Activated naive CD8-positive, alpha-beta T cell treated with anti-CD3 and anti-CD28 coated beads, Interleukin-2, amount 10 ng/mL, durations not matched to agents 7 days and 5 days (primary cell): ENCODE measurements at places on chromosomes 11 and 22. TPM values are rescaled to one million over a fixed set of nuclear protein-coding genes. Genes with fewer than 3 reads are reported as not detected.
A peak's percentile ranks its signal among the peaks of the same experiment; 100 is the strongest.

Gene TAF10
- 154 TPM for total RNA-seq

- no peak overlapping the region for H3K4me3 ChIP-seq
- no peak overlapping the region for H3K27ac ChIP-seq
- H3K4me1 ChIP-seq: no peaks in the 10 kb centered on the region
- H3K36me3 ChIP-seq: no peaks in the 10 kb centered on the region
- DNase-seq: no peak
Measured at GRCh38 chr11:87889126-87889525, 286.1 kb downstream of the RAB38 start.

DNA sequence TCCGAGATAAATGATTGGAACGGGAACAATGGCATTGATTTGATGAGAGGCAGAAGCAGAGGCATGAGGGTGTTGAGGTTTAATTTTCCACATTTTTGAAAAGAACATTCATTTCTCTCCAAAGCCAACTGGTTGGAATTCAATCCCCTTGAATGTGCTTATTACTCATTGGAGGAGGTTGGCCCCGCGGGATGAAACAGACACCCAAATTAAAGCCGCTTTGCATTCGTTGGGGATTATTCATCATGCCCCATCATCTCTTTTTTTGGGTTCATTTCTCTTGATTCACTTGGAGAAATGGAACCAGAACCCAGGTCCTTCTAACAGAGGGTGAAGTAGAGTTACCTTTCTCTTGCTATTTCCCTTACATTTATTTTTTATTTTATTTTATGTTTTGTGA lies 47.6 kb upstream of the PARVG start:
- no peak for DNase-seq
- peaks cover 13% of the 10 kb centered on the region for H3K4me1 ChIP-seq
- H3K4me3 ChIP-seq: no peak overlapping the region
- H3K36me3 ChIP-seq: peaks cover 42% of the 10 kb centered on the region

DNA sequence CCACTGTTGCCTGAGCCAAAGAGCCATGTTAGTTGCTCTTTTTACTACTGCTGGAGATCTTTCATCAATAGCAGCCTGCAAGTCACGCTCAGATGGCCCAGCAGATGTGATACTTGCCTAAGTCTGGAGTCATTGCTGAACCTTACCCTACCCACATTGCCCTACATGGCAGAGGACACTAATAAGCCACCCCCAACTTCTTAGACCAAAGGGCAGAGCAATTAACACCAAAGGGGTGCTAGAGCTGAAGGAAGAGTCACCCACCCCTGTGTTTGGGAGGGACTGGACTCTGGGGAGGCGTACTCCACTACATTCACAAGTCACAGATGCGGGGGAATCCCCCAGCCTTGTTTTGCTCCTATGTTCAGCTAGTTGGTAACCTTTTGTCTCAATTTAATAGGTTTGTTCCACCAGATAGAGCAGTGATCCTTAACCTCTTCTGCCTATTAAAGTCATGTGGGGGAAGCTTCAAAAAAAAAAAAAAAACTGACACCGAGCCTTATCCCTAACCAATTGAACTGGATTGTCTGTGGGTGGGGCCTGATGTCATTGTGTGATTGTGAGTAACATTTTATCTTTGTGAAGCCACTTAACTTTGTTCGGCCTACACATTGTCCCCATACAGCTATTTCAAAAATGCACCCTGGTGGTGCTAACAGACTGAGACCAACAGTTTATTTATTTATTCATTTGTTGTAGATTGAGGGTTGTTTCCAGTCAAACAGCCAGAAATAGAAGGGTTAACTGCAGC lies 13.1 kb downstream of the ADM start:
- H3K4me1 ChIP-seq: peaks cover 8% of the 10 kb centered on the region
- no peak overlapping the region for H3K27ac ChIP-seq
- H3K27me3 ChIP-seq: peaks cover 11% of the 10 kb centered on the region
- H3K36me3 ChIP-seq: no peaks in the 10 kb centered on the region

- DNase-seq: no peak
- peaks cover 1% of the 10 kb centered on the region for H3K27me3 ChIP-seq
- H3K36me3 ChIP-seq: peaks cover 35% of the 10 kb centered on the region
- peaks cover 58% of the 10 kb centered on the region for H3K4me1 ChIP-seq
- peak overlapping the region; percentile 79 for H3K27ac ChIP-seq
Measured at GRCh38 chr22:24402460-24403192, 24.8 kb upstream of the ADORA2A start.

Gene NRXN2
- total RNA-seq: not detected

- no peak overlapping the region for H3K4me3 ChIP-seq
- H3K27ac ChIP-seq: no peak overlapping the region
- no peak for DNase-seq
- H3K27me3 ChIP-seq: peaks cover 4% of the 10 kb centered on the region
- peaks cover 2% of the 10 kb centered on the region for H3K36me3 ChIP-seq
Measured at GRCh38 chr22:28031383-28031922, 112.4 kb upstream of the PITPNB start.

GRCh38 chr11:18264035-18264434 lies 2.0 kb upstream of the SAA1 start:
- H3K4me1 ChIP-seq: peaks cover 18% of the 10 kb centered on the region
- no peak for DNase-seq
- peaks cover 9% of the 10 kb centered on the region for H3K27me3 ChIP-seq
- H3K4me3 ChIP-seq: no peak overlapping the region

DNA sequence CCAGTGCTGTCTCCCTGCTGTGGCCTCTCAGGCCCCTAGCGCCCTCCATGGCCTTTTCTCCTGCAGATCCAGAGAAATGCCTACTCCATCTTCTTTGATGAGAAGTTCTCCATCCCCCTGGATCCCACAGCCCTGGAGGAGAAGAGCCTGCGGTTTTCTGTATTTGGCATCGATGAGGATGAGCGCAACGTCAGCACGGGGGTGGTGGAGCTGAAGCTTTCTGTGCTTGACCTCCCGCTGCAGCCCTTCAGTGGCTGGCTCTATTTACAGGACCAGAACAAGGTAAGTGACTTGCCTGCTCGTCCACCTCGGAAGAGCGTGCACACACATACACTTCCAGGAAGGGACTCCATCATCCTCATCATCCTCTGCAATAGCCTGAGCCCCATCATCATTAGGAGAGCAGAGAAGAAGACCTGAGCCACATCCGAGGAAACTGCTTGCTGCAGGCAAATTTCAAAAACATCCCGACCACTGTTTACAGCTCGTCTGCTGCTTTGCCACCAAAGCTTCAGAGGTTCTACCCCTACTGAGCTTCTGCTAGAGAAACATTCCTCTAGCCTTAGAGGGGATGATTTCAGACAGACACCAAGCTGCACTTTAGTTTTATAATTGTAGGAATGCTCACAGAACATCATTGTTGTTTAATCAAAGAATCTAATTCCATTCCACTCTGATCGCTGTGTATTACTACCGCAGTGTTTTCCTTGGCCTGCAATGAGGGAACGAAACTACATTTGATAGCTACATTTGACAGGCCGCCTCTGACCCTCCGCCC lies 12.9 kb upstream of the RHOD start:
- H3K4me1 ChIP-seq: no peaks in the 10 kb centered on the region
- peaks cover 13% of the 10 kb centered on the region for H3K27me3 ChIP-seq
- no peak for DNase-seq

DNA sequence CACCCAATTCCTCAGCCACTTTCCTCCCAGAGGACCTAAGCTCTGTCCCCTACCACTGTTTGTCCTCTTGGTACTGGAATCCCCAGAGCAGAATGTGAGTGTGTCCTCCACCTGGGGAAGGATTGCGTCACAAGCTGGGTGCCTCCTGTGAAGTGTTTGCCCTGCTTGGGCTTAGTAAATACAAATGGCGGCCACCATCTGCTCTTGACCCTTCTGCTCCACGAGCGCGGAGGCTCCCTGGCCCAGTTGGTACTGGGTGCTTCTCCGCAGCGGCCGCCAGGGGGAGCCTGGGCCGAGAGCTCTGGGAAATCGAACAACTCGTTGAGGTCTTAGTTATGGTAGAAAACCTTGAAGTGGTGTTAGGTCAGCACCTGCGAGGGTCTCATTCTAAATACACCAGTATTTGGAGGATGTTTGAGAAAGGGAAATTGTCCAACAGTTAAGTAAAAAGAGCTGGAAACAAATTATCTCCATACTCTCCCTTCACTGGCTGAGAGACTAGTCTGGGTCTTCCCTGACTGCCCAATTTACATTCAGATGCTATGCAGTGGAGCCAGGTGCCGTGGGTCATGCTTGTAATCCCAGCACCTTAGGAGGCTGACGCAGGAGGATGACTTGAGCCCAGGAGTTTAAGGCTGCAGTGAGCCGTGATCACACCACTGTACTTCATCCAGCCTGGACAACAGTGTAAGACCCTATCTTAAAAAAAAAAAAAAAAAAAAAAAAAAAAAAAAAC lies 74.6 kb upstream of the TEAD1 start:
- no peaks in the 10 kb centered on the region for H3K36me3 ChIP-seq
- no peak overlapping the region for H3K27ac ChIP-seq
- H3K27me3 ChIP-seq: peaks cover 3% of the 10 kb centered on the region
- H3K4me1 ChIP-seq: no peaks in the 10 kb centered on the region
- DNase-seq: peak; percentile 62

- no peak for DNase-seq
- peaks cover 16% of the 10 kb centered on the region for H3K36me3 ChIP-seq
- peak overlapping the region; percentile 35 for H3K27ac ChIP-seq
- H3K27me3 ChIP-seq: no peaks in the 10 kb centered on the region
- H3K4me3 ChIP-seq: no peak overlapping the region
Measured at GRCh38 chr22:35425971-35426800, 26.2 kb downstream of the MCM5 start.

GRCh38 chr22:23109441-23109978 lies 32.3 kb downstream of the RSPH14 start:
- no peaks in the 10 kb centered on the region for H3K27me3 ChIP-seq
- no peaks in the 10 kb centered on the region for H3K36me3 ChIP-seq
- H3K4me3 ChIP-seq: no peak overlapping the region
- no peak overlapping the region for H3K27ac ChIP-seq
- no peaks in the 10 kb centered on the region for H3K4me1 ChIP-seq

Gene EFCAB6
- 0.37 TPM for total RNA-seq

Gene PKP3
- 0.30 TPM for total RNA-seq

DNA sequence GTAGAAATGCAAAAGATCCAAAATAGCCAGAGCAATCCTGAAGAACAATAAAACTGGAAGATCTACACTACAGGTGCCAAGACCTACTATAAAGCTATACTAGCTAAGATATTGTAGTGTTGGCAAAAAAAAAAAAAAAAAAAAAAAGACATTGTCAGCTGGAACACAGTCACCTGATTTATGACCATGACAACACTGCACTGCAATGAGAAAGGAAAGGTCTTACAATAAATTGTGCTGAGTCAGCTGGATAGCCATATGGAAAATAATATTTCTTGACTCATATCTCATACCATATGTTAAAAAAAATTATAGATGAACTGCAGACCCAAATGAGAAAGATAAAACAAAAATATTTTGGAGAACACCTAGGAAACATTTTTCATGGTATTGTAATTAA lies 3.1 kb upstream of the PANX3 start:
- H3K27me3 ChIP-seq: no peaks in the 10 kb centered on the region
- no peak for DNase-seq
- no peak overlapping the region for H3K27ac ChIP-seq

GRCh38 chr22:35328472-35328885 lies 28.8 kb downstream of the TOM1 start:
- no peak for DNase-seq
- H3K36me3 ChIP-seq: peaks cover 19% of the 10 kb centered on the region
- no peak overlapping the region for H3K4me3 ChIP-seq
- H3K4me1 ChIP-seq: peaks cover 12% of the 10 kb centered on the region

GRCh38 chr11:57527056-57527631 lies 3.4 kb downstream of the TIMM10 start:
- peaks cover 37% of the 10 kb centered on the region for H3K4me1 ChIP-seq
- no peak overlapping the region for H3K4me3 ChIP-seq
- H3K27me3 ChIP-seq: no peaks in the 10 kb centered on the region
- H3K27ac ChIP-seq: peak overlapping the region; percentile 70
